COR-L47 (cell line): ENCODE measurements at places on chromosomes 4 and X.

GRCh38 chrX:39504850-39505259 is 592.9 kb downstream of the BCOR start:
- DNase-seq, result no peak

DNA sequence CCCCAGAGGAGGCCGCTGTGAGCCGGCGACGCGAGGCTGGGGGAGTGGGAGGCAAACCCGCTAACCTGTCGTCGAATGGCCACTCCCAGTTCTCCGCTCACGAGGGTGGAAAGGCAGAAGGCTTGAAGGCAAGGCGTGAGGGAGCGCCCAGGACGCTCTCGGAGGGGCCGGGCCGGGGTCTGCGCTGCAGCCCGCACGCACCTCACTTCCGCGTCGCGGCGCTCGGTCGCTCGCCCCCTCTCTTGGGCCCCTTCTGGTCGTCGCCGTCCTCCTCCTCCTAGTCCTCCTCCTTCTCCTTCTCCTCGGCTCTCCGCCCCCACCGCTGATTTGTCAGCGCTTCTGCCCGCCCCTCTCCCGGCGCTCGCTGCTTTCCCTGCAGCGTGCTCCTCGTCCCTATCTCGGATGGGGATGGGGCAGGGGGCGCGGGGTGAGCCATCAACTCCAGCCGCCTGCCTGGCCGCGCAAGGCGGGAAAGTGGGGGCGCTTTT is at the start of gene SNCA:
TSS of gene SNCA (minus strand) at position 265 of the 488 bp plus-strand sequence. CDS start 1,494 bp downstream, outside the sequence.
- DNase-seq, result peak; percentile 66

DNA sequence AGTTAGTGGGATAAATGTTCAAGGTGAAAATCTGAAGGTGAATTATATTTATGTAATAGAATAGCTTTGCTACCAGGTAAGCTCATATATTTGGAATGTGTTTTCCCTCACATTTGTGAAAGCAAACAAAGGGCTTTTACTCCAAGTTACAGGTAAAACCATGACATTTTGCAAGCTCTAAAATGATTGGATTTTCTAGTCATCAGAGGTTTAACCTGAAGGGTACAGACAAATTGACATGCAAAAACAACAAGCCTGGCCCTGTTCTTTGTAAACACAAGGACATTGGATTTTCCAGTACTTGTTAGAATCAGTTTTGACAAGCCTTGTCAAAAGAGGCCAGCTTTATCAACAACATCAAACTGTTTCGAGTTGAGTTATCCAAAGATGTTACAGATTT is 51.7 kb downstream of the ZFX start:
- DNase-seq, result no peak

DNA sequence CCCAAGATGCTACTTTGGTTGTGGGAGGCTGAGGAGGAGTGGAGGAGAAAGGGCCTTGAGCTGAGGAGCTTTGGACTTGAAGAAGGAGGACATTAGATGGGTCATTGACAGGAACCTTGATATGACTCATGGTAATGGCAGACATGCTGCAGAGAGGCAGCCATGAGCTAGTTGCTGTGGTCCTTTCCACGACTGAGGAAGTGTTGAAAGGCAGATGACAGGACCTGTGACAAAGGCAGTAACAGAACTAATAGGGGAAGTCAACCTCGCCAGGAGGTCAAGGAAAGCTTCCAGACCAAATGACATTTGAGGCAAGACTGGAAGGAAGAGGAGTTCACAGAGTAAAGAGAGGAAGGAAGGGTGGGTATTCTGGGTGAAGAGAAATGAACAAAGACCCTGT is 7.6 kb upstream of the XPNPEP2 start:
- DNase-seq, result no peak

- no peak for DNase-seq
Measured at GRCh38 chr4:5101571-5101970, 50.3 kb downstream of the STK32B start.
